Activated B cell treated with CpG ODN at 0.5 μM for 24 hours (primary cell): ENCODE measurements at places on chromosomes 13 and 19. TPM values are rescaled to one million over a fixed set of nuclear protein-coding genes. Genes with fewer than 3 reads are reported as not detected.

DNA sequence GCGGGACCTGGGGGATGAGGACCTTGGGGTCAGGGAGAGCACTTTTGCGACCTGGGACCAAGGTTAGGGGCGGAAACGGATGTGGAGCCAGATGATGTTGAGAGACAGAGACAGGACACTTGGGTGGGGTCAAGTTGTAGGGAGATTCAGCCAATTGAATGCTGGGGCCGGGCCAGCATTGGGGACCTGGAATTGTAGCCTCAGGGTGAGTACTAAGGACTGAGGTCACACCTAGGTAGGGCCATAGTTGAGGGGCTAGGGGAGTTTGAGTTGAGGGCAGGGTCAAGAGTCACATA lies 1.2 kb downstream of the ALKBH7 start:
- peaks cover 15% of the 10 kb centered on the region for H3K4me1 ChIP-seq
- DNase-seq = no peak
- peak overlapping the region; percentile 73 for H3K27ac ChIP-seq

DNA sequence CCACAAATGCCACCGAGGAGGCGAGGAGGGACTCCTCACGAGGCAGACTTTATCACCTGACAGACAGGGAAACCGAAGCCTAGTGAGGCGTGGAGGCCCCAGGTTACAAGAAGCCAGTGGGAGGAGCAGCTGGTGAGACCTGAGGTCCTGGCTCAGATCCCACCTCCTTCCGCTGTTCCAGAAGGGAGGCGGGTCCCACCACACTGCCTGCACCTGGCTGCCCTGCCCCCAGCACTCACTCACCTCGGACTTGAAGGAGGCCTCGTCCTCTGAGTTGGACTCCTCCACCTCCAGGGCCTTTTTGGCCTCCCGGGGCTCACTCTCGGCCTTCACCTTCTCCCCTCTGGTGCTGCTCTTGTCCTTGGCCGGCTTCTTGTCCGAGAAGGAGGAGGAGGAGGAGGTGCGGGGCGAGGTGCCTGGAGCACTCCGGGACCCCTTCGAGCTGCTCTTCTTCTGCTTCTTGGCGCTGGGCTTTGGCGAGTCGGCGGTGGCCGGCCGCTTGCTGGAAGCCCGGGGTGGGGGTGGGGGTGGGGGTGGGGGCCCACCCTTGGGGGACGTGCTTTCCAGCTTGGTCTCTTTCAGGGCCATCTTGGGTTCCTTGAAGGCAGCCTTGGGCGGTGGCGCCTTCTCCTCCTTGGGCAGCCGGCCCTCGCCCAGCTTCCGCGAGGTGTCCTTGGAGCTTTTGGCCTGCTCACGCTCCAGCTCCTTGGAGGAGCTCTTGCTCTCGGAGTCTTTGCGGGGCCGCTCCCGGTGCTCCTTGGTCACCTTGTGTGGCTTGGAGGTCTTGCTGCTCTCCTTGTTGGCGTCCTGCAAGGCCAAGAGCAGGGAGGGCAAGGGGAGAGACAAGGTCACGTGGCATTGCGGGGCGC lies 57.7 kb downstream of the MLLT1 start:
- no peaks in the 10 kb centered on the region for H3K4me1 ChIP-seq
- no peaks in the 10 kb centered on the region for H3K27me3 ChIP-seq
- H3K4me3 ChIP-seq = no peak overlapping the region
- DNase-seq = no peak
- peaks cover 45% of the 10 kb centered on the region for H3K36me3 ChIP-seq

MEGF8 gene
- 13.0 and 15.1 TPM in 2 replicates for total RNA-seq

CYP2A7 gene
- not detected in 2 replicates for total RNA-seq

ZNF486 gene
- total RNA-seq = 13.5 and 16.2 TPM in 2 replicates

VAV1 gene
- total RNA-seq = 105 and 121 TPM in 2 replicates

GRCh38 chr13:86476656-86477055 lies 677.4 kb upstream of the SLITRK6 start:
- H3K27ac ChIP-seq = no peak overlapping the region
- H3K4me3 ChIP-seq = no peak overlapping the region
- no peaks in the 10 kb centered on the region for H3K36me3 ChIP-seq
- no peak for DNase-seq
- no peaks in the 10 kb centered on the region for H3K4me1 ChIP-seq
- no peaks in the 10 kb centered on the region for H3K27me3 ChIP-seq

DNA sequence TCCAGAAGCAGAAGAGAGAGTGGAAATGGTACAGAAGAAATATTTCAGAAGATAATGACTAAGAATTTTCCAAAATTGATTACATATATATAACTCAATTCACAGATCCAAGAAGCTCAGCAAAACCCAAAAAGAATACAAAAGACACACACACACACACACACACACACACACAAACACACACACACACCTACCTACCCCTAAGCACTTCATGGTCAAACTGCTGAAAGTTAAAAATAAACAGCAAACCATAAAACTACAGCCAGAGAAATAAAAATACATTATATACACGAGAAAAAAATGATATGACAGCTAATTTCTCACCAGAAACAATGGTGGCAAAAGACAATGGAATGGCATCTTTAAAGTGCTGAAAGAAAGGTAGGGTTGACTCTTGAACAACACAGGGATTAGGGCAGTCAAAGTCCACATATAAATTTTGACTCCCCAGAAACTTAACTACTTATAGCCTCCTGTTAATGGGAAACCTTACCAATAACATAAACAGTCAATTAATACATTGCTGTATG lies 49.2 kb downstream of the DIAPH3 start:
- H3K4me3 ChIP-seq = no peak overlapping the region
- no peaks in the 10 kb centered on the region for H3K27me3 ChIP-seq
- no peak overlapping the region for H3K27ac ChIP-seq
- H3K36me3 ChIP-seq = no peaks in the 10 kb centered on the region

DNA sequence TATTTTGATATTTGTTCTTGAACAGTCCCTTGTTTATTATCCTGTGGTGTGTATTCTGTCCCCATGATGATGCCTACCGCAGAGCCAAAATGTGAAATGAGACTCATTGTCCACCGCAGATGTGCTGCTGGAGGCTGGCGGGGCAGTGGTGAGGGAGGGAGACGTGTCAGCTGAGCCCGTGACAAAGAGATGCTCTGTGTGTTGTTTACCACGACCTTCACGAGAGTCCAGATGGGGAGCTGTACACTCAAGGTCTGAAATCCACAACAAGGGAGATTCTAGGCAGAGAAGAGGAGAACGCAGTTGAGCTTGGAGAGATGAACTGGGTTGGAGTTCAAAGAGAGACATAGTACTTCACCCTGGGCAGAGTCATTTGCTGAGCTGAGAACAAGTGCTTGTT lies 20.8 kb upstream of the AMER2 start:
- H3K4me1 ChIP-seq = no peaks in the 10 kb centered on the region
- no peak overlapping the region for H3K27ac ChIP-seq
- H3K27me3 ChIP-seq = peaks cover 25% of the 10 kb centered on the region
- H3K4me3 ChIP-seq = no peak overlapping the region
- H3K36me3 ChIP-seq = no peaks in the 10 kb centered on the region
- no peak for DNase-seq

KRTDAP gene
- total RNA-seq = not detected in 2 replicates

DNA sequence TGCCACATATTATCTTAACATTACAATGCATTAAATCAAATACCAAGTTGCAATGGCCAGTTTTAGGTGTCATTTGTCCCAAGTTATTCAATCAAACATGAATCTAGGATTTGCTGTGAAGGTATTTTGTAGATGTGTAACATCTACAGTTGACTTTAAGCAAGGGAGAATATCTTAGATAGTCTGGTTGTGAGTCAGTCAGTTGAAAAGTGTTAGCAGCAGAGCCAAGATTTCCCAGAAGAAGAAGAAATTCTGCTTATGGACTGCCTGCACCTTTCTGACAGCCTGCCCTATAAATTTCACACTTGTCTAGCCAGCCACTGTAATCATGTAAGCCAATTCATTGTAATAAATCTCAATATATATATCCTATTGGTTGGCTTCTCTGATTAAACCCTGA lies 41.3 kb upstream of the INTS6 start:
- H3K4me1 ChIP-seq = no peaks in the 10 kb centered on the region
- no peak overlapping the region for H3K4me3 ChIP-seq
- H3K27me3 ChIP-seq = peaks cover 3% of the 10 kb centered on the region
- no peak overlapping the region for H3K27ac ChIP-seq
- DNase-seq = no peak

- H3K27me3 ChIP-seq = no peaks in the 10 kb centered on the region
- H3K4me3 ChIP-seq = no peak overlapping the region
- H3K36me3 ChIP-seq = peaks cover 58% of the 10 kb centered on the region
- no peak overlapping the region for H3K27ac ChIP-seq
- no peak for DNase-seq
Measured at GRCh38 chr19:19468424-19469050, 46.8 kb downstream of the TSSK6 start.

- no peak for DNase-seq
- H3K36me3 ChIP-seq = no peaks in the 10 kb centered on the region
- peaks cover 6% of the 10 kb centered on the region for H3K27me3 ChIP-seq
Measured at GRCh38 chr19:49224879-49225278, 67.3 kb downstream of the TRPM4 start.

KASH5 gene
- 0.62 and 0.66 TPM in 2 replicates for total RNA-seq

- H3K27me3 ChIP-seq = peaks cover 10% of the 10 kb centered on the region
- DNase-seq = peak; percentile 73
- peaks cover 9% of the 10 kb centered on the region for H3K4me1 ChIP-seq
- H3K27ac ChIP-seq = no peak overlapping the region
- H3K36me3 ChIP-seq = no peaks in the 10 kb centered on the region
Measured at GRCh38 chr13:27362064-27362751, 62.2 kb upstream of the GTF3A start.

ZNF132 gene
- total RNA-seq = 9.2 and 10.4 TPM in 2 replicates

NKPD1 gene
- 0.11 and 0.12 TPM in 2 replicates for total RNA-seq

DNA sequence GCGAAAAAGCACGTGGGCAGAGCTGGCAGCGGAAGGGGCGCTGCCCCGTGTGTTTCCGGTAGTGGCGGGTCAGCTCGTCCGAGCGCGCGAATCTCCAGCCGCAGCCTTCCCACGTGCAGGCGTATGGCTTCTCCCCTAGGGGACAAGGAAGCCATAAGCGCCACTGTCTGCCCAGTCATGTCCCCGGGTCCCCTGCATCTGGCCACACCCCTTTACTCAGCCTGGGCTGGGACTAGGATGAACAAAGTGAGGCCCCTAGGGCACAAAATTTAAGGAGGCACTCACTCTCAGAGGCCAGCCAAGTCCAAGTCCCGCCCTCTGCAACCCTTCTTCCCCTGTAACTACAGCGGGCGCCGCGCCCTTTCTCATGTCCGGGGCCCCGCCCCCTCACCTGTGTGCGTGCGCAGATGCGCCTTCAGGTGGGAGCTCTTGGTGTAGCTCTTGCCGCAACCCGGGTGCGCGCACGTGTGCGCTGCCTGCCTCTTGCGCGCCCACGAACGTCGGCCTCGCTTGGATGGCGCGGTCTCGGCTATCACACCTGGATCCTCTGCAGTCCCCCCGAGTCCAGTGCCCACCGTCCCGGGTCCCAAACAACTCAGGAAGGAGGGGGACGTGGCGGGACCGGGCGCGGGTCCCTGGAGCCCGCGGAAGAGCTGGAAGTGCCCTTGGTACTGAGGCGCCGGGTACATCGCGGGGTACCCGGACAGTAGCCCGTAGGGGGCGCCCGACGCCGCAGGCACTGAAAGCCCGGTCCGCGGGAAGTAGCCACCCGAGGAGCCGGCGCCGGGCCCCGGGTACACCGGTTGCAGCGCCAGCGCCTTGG lies 1.9 kb downstream of the KLF1 start:
- peak; percentile 71 for DNase-seq
- H3K4me3 ChIP-seq = peak overlapping the region; percentile 79

GRCh38 chr19:49543032-49543431 lies 15.2 kb downstream of the RCN3 start:
- H3K4me1 ChIP-seq = peaks cover 22% of the 10 kb centered on the region
- no peak overlapping the region for H3K27ac ChIP-seq
- H3K4me3 ChIP-seq = no peak overlapping the region
- no peaks in the 10 kb centered on the region for H3K27me3 ChIP-seq

FLT1 gene
- 0.46 and 1.3 TPM in 2 replicates for total RNA-seq

DNA sequence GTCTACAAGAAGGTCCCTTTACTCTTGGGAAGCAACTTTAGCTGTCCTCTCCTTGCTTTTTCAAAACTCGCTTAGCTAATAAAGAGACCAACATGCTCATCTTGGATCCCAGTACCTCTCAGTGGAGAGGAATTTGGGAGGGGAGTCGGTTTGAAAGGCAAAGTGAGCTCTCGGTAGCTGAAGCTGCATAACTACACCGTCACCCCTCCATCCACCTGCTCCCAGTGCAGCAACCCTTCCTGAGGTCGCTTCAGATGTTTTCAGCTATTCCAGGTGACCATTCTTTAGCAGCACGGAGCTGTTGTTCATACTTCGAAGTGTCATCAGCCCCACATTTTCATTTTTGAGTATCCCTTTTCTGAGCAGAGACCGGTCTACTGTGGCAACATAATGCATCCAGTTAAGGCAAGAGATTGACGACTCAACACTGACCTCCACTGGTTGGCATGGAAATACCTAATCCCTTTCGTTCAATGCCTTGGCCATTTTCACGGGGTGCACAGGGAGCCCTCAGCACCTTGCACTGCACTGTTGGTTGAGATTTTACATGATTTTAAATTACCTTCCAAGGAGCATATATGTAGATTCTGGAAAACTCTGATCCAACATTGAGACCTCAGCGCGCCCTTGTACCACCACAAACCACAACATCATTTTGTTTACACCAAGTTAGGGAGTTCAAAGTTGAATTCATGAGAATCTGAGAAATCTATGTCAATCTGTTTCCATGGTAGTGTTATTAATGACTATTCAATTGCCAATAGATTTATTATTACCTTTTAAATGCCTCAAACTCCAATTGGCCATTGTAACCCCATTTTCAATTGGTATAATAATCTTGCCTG lies 42.2 kb downstream of the DLEU7 start:
- H3K27ac ChIP-seq = peak overlapping the region; percentile 95
- no peaks in the 10 kb centered on the region for H3K27me3 ChIP-seq
- no peaks in the 10 kb centered on the region for H3K36me3 ChIP-seq
- peak; percentile 39 for DNase-seq
- H3K4me1 ChIP-seq = peaks cover 40% of the 10 kb centered on the region

DNA sequence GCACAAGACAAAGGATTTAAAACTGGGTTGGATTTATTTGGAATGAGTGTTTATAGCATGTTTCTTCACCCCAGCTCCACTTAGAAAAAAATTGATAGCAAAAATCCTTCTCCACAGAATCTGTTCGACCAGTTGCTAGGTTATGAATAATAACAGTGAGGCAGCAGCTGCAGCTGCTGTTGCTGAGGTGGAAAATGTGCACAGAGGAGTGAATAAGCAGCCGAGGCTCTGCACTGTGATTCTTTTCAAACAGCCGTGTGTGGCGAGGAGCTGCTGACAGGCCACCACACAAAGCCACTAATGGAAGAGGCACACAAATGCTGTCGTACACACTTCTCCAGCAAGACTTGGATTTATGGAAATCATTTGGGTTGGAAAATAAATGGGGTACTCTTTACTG lies 6.4 kb upstream of the RASL11A start:
- H3K36me3 ChIP-seq = peaks cover 21% of the 10 kb centered on the region
- peaks cover 53% of the 10 kb centered on the region for H3K4me1 ChIP-seq
- DNase-seq = no peak
- no peak overlapping the region for H3K4me3 ChIP-seq
- no peak overlapping the region for H3K27ac ChIP-seq
- no peaks in the 10 kb centered on the region for H3K27me3 ChIP-seq

XRCC1 gene
- 31.9 and 34.5 TPM in 2 replicates for total RNA-seq

- H3K27me3 ChIP-seq = peaks cover 1% of the 10 kb centered on the region
- no peak for DNase-seq
- no peak overlapping the region for H3K27ac ChIP-seq
- no peaks in the 10 kb centered on the region for H3K36me3 ChIP-seq
- H3K4me1 ChIP-seq = no peaks in the 10 kb centered on the region
Measured at GRCh38 chr13:98103531-98103930, 39.4 kb upstream of the FARP1 start.
